ENCODE measurements at places on chromosomes 12 and 14. TPM values are rescaled to one million over a fixed set of nuclear protein-coding genes. Genes with fewer than 3 reads are reported as not detected.
A peak's percentile ranks its signal among the peaks of the same experiment; 100 is the strongest.

TMPRSS12 gene
- not detected for total RNA-seq

SRGAP1 gene
- total RNA-seq: 8.0 TPM

NFYB gene
- total RNA-seq: 8.6 TPM

NFATC4 gene
- 7.1 TPM for total RNA-seq

KLRG1 gene
- 1.3 TPM for total RNA-seq

RD3L gene
- not detected for total RNA-seq

SPATS2 gene
- 8.0 TPM for total RNA-seq

TMEM30B gene
- total RNA-seq: 17.3 TPM

PTPN11 gene
- total RNA-seq: 38.5 TPM

TAC3 gene
- not detected for total RNA-seq

DNA sequence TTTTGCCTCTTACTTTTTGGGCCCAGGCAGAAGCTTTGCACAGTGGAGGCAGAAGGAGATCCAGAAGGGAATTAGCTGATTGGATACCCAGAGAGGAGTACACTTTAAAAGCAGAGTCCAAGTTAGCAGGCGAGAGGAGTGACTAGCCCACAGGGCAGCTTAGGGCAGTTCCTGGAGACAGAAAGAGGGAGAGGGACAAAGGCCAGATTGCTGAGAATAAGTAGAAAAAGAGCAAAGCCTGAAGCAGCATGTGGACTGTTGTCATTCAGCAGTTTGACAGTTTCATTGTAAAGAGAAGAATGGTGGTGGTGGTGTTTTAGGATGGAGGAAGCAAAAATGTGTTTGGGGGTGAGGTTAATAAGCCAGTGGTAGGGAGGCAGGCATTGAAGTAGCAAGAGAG lies 95.1 kb downstream of the PELI2 start:
- no peak for DNase-seq

GRCh38 chr12:110750784-110751461 lies 8.2 kb upstream of the PPP1CC start:
- no peak for DNase-seq

GRCh38 chr12:14885718-14886221 lies at the start of gene MGP:
TSS of gene MGP (minus strand) at chr12:14885854. CDS start at chr12:14885791, 63 bp downstream.
- no peak for DNase-seq

DNA sequence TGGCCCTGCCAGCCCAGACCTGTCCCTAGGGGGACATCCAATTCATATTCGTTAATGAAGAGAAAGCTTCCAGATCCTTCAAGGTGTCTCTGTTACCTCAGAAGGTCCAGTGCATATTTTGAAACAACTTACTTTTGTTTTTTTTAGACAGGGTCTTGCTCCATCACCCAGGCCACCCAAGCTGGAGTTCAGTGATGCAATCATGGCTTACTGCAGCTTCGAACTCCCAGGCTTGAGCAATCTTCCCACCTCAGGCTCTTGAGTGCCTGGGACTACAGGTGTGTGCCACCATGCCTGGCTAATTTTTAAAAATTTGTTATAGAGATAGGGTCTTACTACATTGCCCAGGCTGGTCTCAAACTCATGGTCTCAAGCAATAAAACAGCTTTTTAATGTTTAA lies 48.4 kb downstream of the B4GALNT3 start:
- DNase-seq: no peak

DNA sequence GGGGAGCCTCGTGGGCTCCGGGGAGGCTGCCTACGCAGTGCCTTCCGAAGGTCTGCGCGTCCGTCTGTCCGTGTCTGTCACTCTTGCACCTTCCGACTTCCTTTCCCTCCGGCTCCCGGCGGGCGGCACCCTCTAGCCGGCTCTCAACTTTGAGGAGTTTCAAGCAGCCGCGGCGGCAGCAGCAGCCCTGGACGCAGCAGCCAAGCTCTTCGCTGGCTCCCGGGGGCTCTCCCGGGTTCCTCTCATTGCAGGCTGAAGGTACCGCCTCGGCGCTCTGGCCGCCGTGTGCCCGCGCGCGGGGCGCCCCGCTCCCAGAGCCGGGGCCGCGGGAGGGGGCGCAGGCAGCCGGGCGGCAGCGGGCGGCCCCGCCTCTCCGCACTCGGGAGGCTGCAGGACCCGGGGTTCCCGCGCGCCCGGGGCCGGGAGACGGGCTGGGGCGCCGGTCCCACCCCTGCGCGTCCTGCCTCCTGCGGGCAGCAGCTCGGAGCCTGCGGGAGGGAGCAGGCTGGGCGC lies at the start of the genes AMIGO2 and PCED1B:
TSS of gene AMIGO2 (minus strand) at position 492 of the 513 bp plus-strand sequence. CDS start 957 bp downstream, outside the sequence.
TSS of gene PCED1B (plus strand) at position 154 of the 513 bp plus-strand sequence. CDS start 155,443 bp downstream, outside the sequence.
- peak; percentile 91 for DNase-seq

DNA sequence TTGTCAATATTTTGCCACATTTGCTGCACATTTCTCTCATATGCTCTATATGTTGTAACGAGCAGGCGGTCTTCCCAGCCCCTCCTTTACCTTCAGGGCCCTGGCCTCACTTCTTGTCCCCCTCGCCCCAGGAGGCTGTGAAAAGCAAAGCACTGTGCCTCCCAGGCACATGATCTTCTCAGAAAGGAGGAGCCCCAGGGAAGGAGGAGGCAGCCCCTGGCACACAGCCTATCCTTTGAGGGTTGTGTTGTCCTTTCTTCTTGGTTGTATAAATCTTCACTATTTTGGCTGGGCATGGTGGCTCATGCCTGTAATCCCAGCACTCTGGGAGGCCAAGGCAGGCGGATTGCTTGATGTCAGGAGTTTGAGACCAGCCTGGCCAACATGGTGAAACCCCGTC lies 77.0 kb downstream of the PPP2R5C start:
- no peak for DNase-seq

GRCh38 chr12:12839003-12839395 lies 25.9 kb downstream of the DDX47 start:
- no peak for DNase-seq

DNA sequence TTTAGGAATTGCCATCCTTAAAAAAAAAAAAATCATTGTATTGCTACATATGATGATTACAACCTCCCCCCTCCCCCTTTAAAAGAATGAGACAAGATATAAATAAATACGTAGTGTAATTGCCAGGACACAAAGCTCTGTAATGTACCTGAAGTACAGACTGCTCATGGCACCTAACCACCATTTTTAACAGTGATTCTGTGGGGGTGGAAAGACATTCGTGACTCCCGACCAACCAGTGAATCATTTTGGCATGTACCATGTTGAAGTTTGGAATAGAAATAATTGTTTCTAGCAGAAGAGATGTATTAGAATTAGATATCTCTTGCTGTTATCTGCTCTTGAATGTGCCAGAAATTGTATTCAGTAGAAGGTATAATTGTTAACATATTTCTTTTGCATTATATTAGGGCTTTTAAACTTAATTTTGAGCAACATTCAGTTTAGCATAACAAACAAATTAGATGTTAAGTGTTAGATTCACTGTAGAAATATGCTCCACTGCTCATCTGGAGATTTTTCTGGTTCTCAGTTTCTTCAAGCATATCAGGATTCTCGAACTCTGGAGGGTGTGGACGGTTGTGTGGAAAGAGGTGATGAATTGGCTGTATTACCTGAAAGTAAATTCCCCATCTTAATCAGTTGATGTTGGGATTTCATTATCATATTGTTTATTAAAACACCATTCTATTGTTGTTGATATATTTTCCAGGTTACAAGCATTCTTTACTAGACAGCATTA lies 31.1 kb downstream of the FRS2 start:
- DNase-seq: no peak

DNA sequence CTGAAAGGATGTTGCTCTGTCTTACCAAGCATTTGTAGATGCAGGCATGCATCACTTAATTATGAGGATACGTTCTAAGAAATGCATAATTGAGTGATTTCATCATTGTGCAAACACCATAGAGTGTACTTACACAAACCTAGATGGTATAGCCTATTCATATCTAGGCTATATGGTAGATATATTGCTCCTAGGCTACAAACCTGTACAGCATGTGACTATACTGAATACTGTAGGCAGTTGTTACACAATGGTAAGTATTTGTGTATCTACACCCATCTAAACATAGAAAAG lies 75.9 kb downstream of the IFT81 start:
- no peak for DNase-seq

- no peak for DNase-seq
These were observed 6.3 kb downstream of the MGAT4C start for GRCh38 chr12:86249851-86250250.

- DNase-seq: no peak
These were observed 36.4 kb upstream of the SYT10 start for GRCh38 chr12:33476058-33476457.

GRCh38 chr12:7719946-7720730 lies 8.9 kb downstream of the DPPA3 start:
- no peak for DNase-seq

GRCh38 chr14:92633274-92633616 lies 115.2 kb downstream of the LGMN start:
- no peak for DNase-seq

- no peak for DNase-seq
These were observed 242.7 kb downstream of the PRKD1 start for GRCh38 chr14:29684926-29685325.

DNA sequence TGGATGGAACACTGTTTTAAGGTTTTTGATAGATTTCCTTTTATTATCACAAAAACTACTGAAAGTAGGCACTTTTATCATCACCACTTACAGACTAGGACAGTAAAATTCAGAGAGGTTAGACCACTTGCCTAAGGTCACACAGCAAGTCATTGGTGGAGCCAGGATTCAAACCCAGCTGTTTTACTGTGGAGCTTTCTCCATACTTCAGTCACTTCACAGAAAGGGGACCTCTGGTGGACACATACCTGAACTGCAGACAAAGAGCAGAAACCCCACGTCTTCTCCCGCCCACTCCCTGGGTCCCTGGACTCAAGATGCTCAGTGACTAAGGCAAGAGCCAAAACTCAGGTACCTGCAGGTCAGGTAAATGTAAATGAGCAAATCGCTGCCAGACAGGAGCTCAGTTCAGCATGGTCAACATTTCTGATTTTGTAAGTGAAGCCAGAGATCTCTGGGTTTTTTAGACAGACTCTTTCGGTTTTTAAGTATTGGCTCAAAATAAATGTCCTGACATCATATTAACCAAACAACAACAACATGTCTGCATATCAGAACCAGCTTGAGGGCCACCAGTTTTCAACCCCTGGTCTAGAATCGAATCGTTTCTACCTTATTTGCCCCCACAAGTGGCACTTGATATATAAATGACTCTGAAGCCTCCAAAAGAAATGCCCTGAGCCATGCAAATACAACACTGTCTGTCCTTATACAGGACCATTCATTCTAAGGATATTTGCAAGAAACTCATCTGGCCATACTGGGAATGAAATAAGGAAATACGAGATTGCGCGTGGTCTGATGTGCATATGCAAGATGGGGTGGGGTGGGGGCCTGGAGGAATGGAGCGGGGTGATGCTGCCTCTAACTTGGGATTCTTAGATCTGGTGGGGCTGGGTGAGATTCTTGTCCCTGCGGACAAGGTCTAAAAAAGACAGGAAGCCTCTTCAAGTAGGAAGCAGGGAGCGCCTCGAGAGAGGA lies 110.9 kb downstream of the KSR2 start:
- no peak for DNase-seq

DNA sequence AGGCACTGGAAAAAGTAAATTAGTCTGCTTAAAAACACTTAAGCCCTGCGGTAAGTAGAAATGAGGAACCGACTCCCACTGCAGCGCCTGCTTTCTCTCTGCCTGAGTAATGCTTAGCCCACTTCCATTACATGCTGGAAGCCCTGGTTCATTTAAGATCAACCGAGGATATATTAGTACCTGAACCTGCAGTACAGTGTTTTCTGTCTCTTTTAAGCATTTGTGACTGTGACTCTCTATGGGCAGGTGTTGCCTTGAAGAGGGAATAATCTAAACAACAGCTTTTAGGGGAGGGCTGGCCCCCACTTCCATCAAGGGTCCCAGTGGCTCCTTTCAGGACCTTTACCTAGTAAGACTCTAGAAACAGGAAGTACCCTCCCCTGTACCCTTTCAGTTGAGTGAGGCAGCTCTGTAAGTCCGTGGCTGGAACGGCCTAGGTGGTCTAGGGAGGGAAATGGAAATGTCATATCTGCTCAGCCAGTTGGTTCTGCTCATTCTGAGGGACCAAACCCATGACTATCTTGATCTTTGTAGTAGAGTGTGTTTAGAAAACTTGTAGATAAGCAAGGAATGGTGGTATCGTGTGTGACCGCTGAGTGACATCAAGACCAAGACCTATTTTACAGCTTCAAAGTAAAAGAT lies 56.2 kb downstream of the FNTB start:
- DNase-seq: no peak

DNA sequence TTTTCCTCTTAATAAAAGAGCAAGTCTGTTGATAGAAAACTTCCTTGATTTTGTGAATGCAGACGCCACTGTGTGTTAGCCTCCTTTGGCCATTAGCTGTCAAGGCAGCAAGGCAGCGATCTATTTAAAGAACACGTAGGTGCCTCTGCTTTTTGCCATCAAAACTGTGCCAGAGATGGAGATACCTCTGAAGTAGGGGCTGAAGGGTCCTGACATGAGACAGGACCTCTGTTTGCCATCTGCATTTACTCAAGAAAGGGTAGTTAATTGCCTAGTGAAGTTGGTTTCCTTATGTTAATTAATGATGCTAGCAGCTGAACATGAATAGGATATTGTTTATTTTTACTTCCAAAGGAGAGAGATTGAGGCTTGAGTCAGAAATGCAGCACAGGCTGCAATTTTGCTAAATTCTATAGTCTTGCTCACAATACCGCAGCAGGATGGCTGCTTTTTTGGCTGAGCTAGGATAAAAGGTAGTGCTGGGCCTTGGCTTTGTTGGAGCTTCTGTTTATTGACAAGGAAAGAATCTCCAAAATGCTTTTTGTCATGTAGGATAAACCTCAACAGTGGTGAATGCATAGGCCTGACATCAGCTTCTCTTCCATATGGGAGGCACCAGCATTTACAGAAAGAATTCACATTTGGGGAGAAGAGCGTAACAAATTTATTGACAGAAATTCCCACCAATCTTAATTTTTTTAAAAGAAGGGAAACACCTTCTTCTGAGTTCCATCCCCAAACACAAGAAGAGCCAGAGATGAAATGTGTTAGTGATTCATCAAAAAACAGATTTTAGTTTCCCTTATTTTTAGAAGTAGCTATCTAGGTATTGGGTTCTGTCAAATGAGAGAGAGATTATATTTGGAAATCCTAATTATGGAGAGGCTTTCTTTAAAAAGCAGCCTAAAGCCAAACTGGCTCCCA lies 13.9 kb upstream of the RPH3A start:
- DNase-seq: no peak

- DNase-seq: no peak
These were observed 421.1 kb downstream of the DPF3 start for GRCh38 chr14:72472845-72473244.

- no peak for DNase-seq
These were observed 33.2 kb upstream of the RAD51AP1 start for GRCh38 chr12:4505376-4505986.

DNA sequence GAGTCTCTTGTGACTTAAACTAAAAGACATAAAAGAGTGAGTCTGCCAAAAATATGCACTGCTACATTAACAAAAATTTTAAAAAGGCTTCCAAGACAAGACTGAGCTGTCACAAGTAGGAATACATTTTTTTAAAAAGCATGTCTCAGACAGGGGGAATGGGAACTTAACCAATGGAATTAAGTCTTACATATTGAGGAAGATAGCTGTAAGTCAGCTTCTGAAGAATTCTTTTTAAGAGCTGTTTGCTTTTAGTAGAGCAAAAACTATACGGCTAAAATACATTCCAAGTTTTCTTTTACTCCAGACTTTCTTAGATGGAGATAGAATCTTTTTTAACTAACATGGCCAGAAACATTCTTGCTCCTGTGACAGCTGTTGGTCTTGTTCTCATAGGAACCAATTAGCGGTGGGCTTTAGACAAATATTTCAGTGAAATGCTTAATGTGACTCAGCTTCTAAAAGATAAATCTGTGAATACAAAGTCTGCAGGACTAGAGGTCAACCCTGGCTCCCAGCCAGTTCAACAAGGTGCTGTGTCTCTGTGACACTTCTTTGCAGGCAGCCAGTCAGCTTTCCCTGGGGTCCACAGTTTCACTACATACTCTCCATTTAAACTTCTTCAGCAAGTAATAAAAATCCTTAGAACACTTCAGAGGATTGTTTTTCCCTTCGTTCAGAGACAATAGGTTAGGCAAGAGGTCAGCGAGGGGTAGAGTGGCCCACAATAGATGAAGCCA lies 187.6 kb downstream of the NAV3 start:
- no peak for DNase-seq
